ENCODE measurements at places on chromosomes 7 and 10.

GRCh38 chr10:61866700-61867368 is 34.7 kb upstream of the ARID5B start:
- no peak for DNase-seq

DNA sequence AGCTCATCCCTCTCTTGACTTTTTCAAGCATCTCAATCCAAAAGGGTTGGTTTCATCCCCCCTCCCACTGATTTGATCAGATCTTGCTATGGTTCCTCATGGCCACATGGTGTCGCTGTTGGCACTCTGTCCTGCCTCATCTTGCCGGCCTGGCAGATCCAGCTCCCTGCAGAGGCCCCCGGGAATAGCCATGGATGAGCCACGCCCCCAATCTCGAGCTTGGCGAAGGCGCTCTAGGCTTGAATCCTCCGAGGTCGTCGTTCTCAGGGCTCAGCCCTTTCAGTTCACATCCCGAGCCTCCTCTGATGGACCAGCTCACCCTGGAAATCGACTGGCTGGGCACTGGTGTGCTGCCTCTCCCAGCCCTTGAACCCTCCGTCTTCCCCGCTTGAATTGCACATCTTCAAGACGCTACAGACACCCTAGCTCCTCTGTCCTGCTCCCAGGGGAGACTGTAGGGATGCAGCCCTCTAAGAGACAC is 628.7 kb downstream of the TYW1 start:
- peak; percentile 2 for DNase-seq

- no peak for DNase-seq
These were observed 76.2 kb upstream of the CCDC71L start for GRCh38 chr7:106737202-106737562.

DNA sequence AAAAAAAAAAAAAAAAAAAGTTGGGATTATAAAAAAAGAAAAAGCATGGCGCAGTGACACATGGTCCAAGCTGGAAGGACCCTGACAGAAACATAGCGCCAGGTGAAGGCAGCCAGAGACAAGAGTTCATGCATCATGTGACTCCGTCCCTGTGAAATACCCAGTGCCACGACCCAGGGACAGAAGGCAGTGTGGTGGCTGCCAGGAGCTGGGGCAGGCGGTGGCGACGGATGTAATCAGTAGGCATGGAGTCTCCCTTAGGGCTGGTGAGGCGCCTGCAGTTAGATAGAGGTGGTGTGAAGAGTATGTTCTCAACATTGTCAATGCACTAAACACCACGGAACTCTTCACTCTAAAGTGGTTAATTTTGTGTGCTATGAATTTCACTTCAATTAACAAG is 43.9 kb downstream of the STK32C start:
- DNase-seq: no peak

DNA sequence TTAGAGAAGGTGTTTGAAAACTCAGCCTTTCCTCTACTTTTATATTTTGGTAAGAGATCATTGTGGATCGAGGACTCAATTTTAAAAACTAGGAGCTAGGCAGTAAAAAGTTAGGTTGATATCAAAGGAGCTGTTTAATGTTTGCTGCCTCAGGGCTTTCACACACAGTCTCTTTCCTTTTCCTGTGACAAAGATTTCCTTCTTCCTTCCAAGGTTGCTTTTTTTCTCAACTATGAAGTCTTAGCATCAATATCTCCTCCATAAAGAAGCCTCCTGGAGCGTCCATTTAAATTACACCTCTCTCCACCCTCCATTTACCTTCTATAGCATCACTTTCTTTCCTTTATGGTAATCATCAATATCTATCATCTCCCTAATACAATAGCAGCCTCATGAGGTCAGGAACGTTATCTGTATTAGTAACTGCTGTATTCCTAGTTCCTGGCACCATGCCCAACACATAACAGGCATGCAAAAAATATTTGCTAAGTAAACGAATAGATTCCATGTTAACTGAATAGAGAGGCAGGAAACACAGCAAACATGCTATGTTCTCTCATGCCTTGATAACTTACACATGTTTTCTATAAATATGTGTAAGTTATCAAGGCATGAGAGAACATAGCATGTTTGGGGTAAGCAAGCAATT is 48.5 kb downstream of the GNAT3 start:
- no peak for DNase-seq

- DNase-seq: no peak
These were observed 13.1 kb downstream of the BLVRA start for GRCh38 chr7:43771573-43771972.

- DNase-seq: peak; percentile 76
These were observed 24.8 kb downstream of the FAM53B start for GRCh38 chr10:124719213-124719851.

DNA sequence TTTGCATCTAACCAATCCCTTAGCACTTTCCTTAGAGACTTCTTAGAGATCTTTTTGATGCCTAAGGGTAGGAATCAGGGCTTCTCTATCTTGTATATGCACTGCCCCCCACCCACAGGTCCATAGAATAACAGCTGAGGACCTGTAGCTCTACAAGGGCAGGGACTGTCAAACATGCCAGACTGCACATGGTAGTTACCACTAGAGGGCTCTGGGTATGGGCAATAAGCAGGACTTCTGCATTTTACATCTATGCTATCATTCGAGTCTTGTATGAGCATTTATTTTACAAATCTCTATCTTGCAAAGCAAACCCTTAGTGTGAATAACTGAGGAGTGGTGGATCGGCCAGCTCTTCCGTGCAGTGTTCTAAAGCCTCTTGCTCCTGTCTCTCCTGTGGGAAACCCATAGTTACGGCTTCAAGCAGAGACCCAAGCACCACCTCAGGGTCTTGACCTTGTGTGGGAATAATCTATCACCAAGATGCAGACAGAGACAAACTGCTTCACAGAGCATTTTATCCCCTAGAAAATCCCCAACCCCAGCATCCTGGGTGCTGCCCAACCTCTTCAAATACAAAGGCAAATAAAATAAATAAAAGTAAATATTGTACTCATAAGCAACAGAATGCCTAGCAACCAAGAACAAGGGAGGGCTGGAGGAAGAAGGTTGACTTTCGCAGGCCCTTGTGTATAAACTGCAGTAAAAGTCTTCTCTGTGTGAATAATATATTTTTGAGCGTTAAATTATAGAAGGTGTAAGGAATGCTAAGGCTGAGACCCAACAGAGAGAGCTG is 219.3 kb downstream of the WDR11 start:
- DNase-seq: no peak

- DNase-seq: no peak
These were observed 164.6 kb downstream of the TRIL start for GRCh38 chr7:28793381-28794085.

DNA sequence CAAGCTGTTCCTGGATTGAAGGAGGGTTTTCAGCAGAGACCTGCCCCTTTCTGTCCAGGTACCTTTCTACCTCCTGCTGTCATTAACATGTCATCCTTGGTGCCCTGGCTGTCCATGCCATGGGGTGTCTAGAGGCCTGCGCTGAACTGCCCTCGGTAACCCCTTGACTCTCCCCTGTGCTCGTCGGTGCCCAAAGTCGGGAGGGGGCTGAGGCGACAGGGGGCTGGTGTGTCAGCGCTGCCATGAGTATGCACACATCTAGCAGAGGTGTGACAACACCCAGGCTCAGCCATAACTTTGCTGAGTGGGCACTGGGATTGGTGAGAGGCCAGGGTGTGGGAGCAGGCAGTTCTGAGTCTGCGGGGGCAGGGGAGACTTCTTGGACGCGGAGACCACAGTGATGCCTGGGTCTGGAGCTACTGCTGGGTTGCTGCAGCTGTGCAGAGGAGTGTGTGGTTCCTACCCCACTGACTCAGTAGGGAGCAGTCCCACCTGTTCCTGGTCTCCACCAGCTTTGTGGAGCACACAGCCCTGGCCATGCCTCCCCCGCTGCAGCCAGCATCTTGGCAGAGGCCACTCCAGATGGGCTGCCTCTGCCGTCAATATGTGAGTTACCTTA is 376.2 kb upstream of the SEMA3C start:
- DNase-seq: no peak

All from CD4-positive, alpha-beta T cell treated with Interferon alpha-2 for 1 hour (primary cell).